ENCODE measurements at places on chromosomes 13 and 19. TPM values are rescaled to one million over a fixed set of nuclear protein-coding genes. Genes with fewer than 3 reads are reported as not detected.

GRCh38 chr13:110291286-110291685 is 15.7 kb downstream of the COL4A1 start:
- DNase-seq = no peak

DNA sequence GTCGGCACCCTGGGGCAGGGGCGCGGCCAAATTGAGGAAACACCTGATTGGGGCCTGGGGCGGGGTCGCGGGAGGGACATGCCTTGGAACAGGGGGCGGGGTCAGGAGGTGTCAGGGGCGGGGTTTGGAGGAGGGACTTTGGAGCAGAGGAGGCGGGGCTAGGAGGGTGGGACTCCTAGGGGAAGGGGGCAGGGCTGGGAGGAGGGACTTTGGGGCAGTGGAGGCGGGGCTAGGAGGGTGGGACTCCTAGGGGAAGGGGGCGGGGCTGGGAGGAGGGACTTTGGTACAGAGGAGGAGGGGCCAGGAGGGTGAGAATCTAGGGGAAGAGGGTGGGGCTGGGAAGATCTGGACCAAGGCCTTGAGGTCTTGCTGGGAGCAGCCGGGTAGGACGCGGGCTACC is 21.9 kb downstream of the GRIN2D start:
- no peak for DNase-seq

The ZNF763 gene
- 6.0 TPM for total RNA-seq

The PGLYRP2 gene
- total RNA-seq = not detected

The C13orf42 gene
- total RNA-seq = not detected

DNA sequence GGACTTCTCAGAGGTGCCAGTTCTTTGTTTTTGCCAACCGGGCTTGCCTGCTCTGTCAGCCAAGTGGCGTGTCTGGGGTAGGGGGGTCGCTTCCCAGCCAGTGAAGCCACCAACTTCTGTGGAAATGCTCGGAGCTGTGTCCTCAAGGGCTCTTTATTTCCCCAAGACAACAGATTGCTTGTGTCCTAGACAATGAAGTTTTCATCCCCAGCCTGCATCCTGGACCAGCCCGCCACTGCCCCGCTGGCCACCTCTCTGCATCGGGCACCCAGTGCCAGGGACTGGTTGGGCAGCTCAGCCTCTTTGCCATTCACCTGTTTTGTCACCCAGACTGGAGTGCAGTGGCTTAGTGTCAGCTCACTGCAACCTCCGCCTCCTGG is 3.7 kb downstream of the RAB11B start:
- no peak for DNase-seq

GRCh38 chr13:21615427-21615826 is 11.5 kb upstream of the MICU2 start:
- DNase-seq = no peak

The SYNGR4 gene
- total RNA-seq = not detected

DNA sequence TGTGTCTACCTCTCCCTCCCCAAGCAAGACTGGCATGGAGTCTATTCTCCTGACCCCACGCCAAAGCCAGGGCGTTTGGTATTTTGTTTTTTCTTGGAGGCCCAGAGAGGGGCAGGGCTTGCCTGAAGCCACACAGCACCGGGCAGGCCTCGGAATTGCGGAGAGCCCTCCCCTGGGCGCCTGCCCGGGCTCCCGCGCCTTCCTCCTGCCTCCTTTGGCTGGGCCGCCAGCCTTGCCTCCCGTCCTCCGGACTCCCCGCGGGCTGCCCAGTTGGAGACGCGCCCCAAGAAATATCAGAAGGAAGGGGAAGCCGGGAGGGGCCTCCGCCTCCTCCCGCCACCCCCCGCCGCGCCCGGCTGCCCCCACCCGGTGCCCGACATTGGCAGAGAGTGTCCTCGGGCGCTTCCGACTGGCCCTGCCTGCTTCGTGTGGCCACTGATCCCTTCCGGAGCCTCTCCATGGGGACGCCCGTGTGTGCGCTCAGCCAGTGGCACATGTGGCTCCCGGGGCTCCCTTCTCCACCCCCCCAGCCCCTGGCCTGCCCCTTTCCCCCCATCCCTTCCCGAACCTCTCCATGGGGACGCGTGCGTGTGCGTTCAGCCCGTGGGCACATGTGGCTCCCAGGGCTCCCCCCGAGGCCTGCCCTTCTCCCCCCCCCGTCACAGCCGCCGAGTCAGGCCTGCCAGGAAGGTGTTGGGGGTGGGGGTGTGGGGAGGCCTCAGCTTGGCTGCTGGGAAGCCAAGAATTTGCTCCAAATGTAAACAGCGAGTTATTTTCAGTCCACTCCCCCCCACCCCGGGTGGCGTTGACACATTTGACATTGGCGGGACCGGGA is 37.3 kb downstream of the NFIC start:
- DNase-seq = peak; percentile 95

- no peak for DNase-seq
Observed at GRCh38 chr13:36918246-36919131, 1.5 kb downstream of the SMAD9 start.

DNA sequence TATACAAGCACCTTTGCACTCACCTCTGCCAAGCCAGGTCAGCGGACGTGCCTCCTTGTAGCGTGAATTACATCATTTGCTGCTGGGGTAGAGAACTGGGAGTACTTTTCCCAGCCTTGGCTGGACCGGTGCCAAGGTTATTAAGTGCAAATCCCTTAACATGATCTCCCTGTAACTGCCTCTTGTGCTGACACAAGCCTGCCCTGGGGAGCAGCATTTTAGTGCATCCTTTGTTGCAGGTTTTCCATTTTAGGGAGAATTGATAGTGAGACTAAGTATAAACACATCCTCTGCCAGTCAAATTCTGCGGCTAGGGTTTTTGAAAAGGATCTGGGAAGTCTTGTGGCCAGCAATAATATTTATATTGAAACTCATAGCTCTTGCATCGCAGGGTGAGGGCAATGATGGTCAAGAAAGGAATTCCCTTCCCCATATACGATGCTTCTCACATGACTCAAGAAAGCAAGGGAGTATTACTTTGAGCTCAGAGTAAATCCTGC is 32.7 kb upstream of the DCLK1 start:
- DNase-seq = peak; percentile 33

GRCh38 chr19:19031891-19032290 is 1.4 kb downstream of the SUGP2 start:
- no peak for DNase-seq

The KASH5 gene
- total RNA-seq = 0.55 TPM

GRCh38 chr13:24660023-24660741 is 20.0 kb upstream of the ATP12A start:
- no peak for DNase-seq

DNA sequence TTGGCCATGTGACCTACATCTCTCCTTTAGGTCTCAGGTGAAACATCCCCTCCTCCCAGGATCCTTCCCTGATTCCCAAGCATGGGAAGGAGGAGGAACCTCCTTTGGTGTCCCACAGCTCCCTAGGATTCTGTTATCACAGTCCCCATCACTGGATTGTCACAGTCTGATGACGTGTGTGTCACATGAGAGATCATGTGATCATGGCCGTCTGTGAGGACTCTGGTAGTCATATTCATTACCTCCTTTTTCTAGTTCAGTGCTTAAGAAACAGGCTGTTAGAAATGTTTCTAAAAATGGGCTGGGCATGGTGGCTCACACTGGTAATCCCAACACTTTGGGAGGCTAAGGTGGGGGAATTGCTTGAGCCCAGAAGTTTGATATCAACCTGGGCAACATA is 3.0 kb downstream of the DHX34 start:
- DNase-seq = no peak

The CACNA1A gene
- total RNA-seq = 0.88 TPM

The SHISA2 gene
- total RNA-seq = 0.29 TPM

GRCh38 chr13:20415694-20416107 is 110.0 kb downstream of the CRYL1 start:
- DNase-seq = no peak

- no peak for DNase-seq
Observed at GRCh38 chr13:108575430-108575829, 54.0 kb upstream of the MYO16 start.

- no peak for DNase-seq
Observed at GRCh38 chr13:109090796-109091195, 461.4 kb downstream of the MYO16 start.

DNA sequence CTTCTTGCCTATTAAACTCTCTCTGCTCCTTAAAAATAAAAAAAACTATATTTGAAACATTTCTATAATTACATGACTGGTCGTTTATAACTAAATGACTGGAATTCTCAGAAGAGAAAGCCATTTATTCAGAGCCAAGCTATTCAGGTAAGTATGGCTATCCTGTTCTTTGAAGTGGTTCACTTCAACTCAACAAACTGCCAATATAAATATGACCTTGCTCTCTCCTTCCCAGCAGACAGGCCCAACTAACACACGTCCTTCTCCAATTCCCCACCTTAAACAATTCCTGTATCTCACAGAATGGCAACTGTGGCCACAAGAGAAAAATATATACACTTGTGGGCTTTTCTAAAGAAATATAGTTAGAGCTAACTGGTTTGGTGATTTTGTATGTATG is 153.9 kb downstream of the MIPEP start:
- DNase-seq = no peak

DNA sequence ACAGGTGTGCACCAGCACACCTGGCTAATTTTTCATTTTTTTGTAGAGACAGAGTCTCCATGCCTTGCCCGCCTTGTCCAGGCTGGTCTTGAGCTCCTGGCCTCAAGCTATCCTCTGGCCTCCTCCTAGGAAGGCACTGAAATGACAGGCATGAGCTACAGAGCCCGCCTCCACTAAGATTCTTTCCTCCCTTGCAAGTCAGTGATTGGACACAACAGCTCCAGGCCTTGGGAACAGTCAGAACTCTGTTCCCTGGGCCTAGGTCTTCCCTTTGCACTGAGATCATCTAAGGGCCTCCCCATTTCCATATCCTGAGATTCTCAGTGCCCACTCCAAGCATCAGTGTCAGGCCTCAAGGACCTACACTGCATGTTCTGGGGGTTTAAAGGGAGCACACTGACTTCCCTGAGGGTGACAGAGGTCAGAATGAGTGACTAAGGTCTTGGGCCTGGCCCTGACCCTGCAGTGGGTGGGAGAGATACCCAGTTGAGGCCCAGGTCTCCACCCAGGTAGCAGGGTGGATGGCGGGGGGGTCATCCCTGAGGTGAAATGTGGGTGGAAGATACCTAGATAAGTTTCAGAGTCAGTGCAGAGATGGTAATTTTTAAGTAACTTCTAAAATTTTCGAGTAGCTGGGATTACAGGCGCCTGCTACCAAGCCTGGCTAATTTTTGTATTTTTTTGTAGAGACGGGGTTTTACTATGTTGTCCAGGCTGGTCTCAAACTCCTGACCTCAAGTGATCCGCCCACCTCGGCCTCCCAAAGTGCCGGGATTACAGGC is 17.3 kb upstream of the ERCC1 start:
- no peak for DNase-seq

The CGB7 gene
- total RNA-seq = not detected

DNA sequence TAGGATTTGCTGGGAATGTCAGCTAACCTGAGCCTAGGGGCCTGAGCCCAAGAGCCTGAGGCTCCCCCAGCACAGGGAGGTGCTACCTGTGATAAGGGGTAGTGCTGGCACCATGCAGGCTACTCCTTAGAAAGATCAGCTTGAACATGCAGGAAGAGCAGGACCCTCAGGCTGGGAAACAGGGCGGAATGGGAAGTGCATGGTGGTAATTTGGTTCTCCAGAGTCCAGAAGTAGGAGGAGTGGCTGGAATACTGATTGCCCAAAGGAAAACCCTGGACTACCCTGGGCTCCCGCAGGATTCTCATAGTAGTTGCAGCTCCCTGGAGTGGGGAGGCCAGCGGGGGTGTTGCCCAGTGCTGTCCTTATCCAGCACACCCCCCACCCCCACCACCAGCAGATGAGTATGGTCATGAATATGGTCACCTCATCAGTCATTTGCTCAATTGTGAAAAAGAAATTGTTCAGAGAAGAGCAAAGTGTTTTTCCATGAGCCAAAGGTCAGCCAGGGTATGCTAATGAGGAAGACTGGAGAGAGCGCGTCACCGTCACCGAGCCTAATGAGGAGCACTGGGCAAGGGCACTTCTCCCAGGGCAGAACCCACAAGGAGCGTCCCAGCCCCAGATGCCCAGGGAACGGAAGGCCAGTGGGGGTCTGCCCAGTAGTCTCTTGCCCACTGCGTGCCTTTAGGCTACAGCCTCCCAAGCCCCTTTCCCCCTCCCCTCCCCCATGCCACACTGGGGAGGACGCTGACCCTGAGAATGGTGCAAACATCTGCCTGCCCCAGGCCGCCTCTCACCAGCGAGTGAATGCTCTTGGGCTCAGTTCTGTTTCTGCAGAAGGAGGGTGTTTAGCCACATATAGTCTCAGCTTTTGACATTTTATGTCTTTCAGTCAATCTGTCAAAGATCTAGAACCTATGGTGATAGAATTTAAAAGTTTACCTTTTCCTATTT is 5.3 kb downstream of the SLC25A15 start:
- no peak for DNase-seq

The MCOLN1 gene
- total RNA-seq = 24.7 TPM

The IGFL2 gene
- total RNA-seq = not detected

- no peak for DNase-seq
Observed at GRCh38 chr13:41512441-41512840, 55.1 kb downstream of the RGCC start.

- DNase-seq = no peak
Observed at GRCh38 chr19:29851769-29852521, 40.2 kb downstream of the CCNE1 start.

The C19orf67 gene
- total RNA-seq = not detected

DNA sequence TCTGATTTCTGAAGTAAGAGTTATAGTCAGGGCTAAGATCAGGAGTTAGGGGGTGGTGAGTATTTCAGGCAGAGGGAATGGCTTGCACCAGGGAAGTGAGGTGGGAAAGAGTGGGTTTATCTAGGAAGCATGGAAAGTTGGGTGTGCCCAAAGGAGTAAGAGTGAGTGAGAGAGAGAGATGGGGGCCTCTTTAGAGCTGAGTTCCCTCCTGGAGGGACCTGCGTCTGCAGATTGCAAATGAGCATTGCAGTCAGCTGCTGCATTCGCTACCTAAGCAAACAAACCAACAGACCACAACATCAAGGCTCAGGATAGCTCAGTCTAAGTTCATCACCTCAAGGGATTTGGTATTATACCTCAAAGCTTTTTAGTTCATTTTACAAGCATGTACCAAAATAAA is 405.8 kb downstream of the FGF9 start:
- no peak for DNase-seq

The CCDC8 gene
- 9.7 TPM for total RNA-seq

GRCh38 chr19:38245826-38246498 is 10.2 kb downstream of the PPP1R14A start:
- DNase-seq = no peak

DNA sequence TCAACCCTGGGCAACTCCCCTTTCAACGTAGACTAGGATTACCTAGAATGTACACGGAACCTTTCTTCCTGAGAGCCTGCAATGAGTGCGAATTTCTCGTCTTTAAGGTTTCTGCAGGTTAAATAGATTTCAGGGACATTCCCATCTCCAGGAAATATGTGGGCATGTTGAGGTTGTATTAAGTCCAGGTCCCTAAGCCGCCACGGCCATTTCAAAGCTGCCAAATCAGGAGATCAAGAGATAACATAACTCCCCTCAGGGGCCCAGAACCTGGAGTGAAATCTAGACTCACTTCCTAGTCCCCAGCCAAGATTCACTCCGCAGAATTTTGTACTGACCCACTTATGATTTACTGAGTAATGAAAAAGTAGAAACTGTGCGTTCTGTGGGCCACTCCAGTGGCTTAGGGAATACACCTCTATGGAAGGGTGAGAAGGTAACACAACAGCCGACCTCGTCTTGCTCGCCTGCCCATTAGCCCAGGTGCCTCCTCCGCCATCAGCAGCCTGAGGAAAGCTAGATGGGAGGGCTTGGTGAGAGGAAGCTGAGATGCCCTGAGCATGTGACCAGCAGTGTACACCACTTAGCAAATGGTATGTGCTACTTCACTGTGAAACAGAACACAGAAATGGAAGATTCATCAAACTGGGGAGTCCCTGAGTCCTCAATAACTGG is 98.5 kb upstream of the SOX1 start:
- DNase-seq = no peak

- no peak for DNase-seq
Observed at GRCh38 chr13:51687947-51688714, 103.9 kb downstream of the WDFY2 start.

The SMAD9 gene
- total RNA-seq = 3.6 TPM

The LYPD3 gene
- not detected for total RNA-seq
